ENCODE measurements at places on chromosomes 2 and 18. TPM values are rescaled to one million over a fixed set of nuclear protein-coding genes. Genes with fewer than 3 reads are reported as not detected.
A peak's percentile ranks its signal among the peaks of the same experiment; 100 is the strongest.

TDRD15 gene
- total RNA-seq: not detected

LTBP1 gene
- 14.8 TPM for total RNA-seq

GTF2A1L gene
- not detected for total RNA-seq

MYO5B gene
- total RNA-seq: 44.4 TPM

C1GALT1C1L gene
- 0.44 TPM for total RNA-seq

DNA sequence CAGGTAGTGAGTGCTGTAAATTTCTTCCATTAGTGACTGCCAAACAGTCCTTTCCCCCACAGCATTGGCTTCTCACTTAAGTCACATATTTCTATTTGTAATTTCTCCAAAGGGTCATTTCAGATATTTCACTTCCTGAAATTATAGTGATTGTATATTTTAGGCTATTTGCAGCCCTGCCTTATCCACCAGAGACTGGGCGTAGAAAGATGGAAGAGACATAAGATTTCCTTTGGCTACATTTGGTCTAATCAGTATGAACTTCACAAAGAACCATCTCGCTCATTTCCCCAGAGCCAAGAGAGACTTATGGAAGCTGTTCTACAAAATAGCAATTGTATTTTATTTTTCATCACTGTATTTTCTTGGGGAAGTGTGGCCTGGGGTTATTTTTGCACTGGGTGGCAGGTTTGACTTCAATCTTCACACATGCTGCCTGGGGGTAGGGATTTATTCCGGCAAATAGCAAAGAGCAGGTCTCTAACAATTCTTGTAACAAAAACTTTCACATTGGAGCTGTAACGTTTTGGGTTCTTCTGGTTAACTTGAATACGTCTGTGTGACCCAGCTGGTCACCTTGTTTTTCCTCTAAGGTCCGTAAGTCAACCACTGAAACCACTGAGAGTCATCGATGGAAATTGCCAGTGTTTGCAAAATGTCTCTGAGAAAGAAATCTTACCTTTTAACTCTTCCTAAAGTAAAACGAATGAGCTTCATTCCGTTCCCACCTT, 170.6 kb upstream of the SERPINE2 start:
- DNase-seq: no peak

- DNase-seq: no peak
Observed at GRCh38 chr2:3981446-3981987, 278.1 kb downstream of the DCDC2C start.

GRCh38 chr18:49814147-49814499, 790 bp upstream of the ACAA2 start:
- peak; percentile 86 for DNase-seq

GRCh38 chr18:64090876-64091275, 58.0 kb downstream of the LINC00305 start:
- DNase-seq: no peak

DNA sequence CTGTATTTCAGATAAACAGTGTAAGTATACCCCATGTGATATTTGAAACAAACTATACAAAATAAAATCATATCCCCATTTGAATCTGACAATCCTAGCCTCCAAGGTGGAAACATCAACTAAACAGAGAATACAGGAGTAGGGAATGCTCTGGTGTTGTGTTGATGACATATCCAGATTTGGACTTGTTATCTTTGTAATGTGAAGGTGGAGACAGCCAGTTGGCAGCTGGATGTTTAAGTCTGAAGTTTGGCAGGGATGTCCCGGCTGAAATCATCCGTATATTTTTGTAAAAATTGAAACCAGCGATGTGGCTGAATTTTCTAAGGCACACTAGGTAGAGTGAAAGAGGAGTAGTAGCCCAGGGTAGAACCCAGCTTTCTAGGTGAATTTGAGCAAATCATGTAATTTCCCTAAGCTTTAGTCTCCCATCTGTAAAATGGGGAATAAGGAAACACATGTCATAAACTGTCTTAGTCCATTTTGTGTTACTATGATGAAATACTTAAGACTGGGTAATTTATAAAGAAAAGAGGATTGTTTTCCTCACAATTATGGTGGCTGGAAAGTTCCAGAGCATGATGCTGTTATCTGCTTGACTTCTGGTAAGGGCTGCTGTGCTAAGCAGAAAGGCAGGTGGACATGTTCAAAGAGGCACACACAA, 246.6 kb upstream of the APCDD1 start:
- DNase-seq: no peak

DNA sequence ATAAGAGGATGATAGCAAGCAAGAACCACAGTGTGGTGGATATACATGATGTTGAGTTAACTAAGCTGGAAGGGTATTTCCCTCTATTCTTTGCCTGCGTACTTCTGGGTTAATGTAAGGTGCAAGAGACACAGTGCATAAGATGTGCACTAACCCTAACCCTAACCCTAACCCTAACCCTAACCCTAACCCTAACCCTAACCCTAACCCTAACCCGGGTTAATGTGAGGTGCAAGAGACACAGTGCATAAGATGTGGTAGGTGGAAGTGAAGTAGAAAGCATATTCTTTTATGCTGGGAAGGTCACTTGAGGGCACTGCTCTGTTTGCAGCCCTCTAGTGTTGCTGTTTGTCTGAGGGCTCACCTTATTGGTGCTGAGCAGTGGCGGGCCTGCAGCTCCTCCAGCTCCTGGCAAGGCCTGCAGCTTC, 181.5 kb upstream of the ITGA4 start:
- no peak for DNase-seq

DNA sequence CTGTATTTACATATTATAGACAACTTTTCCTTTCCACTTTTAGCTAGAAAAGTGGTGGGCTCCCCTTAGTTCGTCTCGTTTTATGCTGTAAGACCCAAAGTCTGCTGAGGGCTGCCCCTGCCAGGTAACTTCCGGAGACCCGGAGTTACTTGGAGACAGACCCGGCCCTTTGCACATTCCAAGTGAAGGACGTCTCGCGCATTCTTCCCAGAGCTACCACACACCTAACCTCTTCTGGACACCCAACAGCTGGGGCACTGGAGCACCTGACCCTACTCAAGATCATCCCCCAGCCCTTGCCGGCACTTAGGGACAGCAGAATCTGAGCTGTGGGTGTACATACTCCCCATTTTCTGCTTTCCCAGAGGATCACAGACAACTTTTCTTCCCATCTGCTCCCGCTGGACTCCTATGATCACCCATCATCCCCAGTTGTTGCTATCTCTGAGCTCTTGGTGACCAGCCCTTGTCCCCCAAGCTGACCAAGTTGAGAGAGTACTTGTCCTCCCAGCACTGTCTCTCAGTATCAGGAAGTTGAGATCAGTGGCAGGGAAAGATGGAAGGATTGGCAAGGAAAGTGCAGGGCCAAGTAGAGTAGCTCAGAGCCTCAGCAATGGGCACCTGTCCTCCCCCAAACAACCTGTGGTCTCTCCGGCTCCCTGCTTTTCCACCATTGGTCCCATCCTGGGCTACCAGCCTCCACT, 8.4 kb upstream of the SATB2 start:
- DNase-seq: no peak

DNA sequence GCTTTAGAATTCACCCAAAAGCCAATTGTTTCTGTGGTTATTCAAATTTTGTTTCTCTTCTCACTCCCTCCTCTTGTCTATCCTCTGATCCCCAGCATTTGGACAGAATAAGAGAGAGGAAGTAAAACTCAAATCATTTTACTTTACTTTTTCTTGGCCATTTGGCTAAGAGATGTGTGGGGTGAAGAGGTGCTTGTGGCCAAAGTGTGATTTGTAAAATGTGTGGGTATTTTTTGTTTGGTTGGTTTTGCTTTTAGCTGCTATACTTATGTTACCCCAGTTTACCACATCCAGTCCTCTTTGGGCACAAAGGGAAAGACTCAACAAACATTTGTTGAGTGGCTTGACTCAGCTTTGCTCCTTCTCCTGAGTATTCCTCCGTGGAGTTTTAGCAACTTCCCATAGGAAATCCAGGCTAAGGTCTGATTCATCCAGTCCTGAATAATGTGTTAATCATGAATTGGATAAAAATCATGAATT, 109.1 kb upstream of the CYP1B1 start:
- no peak for DNase-seq

DNA sequence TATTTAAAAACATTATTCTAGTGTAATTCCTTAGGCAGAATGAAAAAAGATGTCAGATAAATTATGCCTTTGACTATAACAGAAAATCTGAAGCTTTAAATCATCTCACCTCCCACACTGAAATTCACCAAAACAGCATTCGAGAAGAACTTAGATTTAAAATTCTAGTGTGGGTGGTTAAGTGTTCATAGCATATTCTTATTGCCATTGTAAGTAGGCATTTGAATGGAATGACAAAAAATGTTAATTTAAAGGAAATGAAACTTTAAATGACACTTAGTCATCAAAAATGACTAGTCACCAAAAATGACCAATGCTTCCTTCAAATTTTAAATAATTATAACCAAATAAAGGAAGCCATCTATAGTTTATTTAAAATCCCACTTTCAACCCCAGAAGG, 7.0 kb upstream of the ZNF407 start:
- no peak for DNase-seq

GRCh38 chr2:60925994-60926740, 44.8 kb downstream of the REL start:
- DNase-seq: no peak

DNA sequence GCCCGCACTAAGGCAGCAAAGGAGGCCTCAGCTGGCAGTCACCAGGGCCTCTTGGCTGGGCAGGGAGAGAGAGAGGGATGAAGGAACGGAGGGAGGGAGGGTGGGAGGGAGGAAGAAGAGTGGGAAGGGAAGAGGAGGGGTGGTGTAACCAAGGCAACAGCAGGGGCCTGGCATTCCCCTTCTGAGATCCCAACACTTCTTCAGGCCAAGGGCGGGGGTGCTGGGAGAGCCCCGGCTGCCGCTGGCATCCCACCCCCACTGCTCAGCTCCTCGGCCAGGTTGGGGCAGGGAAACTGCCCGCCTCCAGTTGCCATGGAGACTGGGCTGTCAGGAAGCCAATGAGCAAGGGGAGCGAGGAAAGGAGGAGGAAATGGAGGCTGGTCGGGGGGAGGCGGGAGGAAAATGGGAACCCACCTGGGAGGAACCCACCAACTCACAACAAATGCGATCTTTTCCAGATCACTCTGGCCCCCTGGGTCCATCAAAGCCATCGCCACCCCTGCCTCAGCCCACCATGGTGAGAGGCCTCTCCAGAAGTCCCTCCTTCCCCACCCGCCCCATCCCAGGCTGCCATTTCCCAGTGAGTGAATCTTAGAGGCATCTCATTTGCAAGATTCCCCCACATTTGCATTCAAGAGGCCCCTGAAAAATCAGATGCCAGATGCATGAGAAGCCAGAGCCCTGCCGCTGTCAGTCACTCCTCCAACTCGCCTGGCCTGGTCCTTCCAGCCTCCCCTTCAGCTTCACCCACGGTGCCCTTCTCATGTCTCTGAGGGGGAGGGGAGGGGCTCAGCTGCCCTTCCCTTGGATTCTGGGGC, 12.4 kb downstream of the SH2D6 start:
- DNase-seq: no peak

DNA sequence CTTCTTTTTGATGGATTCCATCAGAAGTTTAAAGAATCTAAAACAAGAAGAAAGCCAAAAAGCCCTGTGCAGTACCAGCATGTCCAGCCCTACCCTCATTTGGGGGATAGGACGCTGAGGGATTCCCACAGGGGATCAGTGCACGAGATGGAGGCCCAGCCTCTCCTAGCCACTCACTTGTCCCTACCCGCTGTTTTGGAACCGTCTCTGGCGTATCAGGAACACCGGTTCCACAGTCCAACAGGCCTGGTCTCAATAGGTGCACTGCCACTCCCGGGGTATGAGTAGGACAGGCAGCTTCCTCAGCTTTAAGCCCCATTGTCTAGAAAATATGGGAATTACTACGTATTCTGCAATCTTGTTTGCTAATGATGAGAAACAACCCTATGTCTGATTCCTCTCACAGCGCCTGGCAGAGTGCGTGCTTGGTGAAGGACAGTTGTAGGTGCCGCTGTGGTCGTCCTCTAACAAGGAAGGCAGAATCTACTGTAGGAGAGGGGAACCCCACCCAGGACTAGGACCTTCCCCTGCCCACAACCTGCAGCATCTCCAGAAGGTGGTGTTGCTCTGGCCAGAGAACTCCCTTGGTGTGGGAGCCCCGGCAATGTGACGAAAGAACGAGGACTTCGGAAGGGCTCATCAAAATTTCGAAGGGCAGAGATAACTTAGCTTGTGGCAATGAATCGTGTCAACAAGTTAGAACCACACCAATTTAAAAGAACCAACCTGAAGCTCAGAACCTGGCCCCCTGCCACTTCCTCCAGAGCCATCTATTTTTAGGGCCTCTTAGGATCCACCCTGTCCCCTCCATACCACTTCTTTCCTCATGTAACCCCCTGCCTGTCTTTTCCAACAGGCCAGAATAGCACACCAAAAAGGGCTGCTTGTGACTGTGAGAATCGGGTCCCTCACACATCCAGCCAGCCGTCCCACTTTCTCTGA, 71.7 kb downstream of the POLR1A start:
- DNase-seq: no peak

DNA sequence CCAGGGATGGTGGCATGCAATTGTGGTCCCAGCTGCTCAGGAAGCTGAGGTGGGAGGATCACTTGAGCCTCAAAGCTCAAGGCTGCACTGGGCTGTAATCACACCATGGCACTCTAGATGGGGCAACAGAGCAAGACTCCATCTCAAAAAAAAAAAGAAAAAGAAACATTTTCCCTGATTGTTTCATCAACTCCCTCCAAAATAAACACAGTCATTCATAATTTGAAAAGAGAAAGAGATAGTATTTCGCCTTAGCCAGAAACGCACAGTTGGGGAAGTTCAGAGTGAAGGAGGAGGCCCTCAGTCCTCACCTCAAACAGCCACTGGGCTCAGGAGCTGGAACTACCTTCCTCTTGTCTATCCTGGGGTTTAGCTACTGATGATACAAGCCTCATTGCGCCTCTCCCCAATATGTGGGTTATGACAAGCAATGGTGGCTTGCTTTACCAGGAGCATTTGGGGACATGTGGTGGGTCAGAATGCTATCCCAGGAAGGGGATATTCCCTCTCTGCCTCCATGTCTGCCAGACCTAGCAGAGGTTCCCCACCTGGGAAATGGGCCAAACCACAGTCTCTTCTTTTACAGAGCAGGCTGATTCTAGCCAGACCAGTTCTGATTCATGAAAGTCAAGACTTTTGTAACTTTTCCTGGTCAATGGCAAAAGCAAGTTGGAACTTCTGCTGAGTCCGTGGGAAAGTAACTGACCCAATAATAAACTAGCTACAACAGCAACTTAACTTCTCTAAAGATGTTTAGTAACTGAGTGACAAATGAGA, 22.2 kb upstream of the TMEM87B start:
- no peak for DNase-seq

GRCh38 chr2:175025946-175026345, 20.8 kb upstream of the CHN1 start:
- no peak for DNase-seq

DNA sequence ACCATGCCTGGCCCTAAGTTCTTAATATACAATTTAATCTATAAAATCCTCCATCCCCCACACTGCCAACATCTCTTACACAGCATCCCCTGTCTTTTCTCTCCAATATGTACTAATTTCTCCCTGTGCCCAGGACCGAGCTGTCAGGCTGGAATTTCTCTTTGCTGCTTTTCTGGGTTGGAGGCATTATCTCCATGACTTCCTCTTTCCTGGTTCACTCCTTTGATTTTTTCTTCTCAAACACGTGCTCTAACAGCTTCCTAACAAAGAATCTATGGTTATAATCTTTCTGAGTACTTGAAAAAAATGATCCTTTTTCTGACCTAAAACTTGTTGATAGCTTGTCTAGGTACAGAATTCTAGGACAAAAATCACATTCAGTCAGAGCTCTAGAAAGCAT, 112.8 kb downstream of the C1D start:
- no peak for DNase-seq

Data from suprapubic skin (tissue), 4 donors.